Suppressor macrophage treated with lipopolysaccharide for 1 hour (primary cell): ENCODE measurements at places on chromosomes 7 and 10.

DNA sequence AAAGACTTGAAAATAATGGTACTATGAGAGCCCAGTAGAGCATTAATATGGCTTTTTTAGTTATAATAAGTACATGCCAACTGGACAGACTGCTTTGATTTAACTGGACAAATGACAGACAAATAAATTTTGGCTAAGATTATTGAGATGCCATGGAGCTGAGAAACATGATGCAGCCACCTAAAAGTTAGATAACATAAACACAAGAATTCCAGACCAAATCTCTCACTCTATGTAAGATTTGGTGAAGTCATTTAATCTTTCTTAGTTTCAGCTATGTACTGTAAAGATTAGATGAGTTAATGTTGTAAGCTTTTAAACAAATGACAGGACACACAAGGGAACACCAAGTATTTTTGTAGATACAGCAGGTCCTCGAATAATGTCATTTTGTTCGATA is 118.2 kb downstream of the CACNA2D1 start:
- DNase-seq, result no peak

DNA sequence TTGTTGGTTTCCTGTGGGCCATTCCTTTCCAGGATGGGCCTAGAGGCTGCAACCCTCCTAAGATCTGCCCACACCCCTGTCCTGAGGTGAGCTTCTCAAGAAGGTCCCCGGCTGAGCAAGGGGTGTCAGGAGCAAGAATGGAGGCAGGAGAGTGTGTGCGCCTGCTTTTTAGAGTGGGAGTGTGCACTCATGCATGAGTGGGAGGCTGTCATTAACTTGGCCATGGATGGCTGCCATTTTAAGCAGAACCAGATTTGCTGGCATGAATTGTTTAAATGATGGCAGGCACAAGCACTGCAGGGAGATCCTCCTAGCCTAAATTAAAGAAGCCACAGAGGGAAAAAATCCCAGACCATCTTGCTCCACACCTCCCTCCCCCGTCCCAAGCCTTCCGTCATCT is 2.9 kb upstream of the SGPL1 start:
- no peak for DNase-seq

DNA sequence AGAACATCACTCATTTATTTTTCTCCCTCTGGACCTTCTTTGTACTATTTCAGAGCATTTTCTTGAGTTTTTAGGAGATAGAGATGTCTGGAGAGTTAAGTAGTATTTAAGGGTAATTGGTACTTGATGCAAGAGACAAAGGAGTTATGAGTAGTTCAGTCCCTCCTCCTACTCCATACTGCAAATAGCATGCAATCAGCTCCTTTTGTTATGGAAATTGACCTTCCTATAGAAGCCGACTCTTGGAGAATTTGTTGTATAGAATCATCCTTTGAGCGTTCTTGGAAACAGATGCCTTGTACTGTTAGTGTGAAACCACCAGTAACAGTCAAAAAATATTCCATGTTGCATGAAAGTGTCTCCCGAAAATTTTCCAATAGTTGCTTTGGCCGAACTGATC is 428.2 kb upstream of the GALNT17 start:
- no peak for DNase-seq

- DNase-seq, result no peak
These were observed 63.4 kb upstream of the SYPL1 start for GRCh38 chr7:106175507-106175906.

DNA sequence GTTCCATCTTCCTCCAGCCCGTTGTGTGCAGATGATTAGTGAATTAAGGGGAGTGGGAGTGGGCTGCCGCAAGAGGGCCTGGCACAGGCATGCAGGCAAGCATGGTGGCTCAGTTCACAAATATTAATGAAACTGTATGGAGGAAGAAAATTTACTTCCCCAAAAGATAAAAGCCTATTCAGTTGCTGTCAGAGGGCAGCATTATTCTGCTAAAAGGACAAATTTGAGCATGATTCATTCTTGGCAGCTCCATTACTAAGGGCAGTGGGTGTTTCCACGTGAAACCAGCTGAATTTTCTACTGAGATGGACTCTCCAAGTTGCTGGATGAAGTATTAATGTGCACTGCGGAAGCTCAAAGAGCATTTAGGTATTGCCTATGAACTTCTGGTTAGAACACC is 90.9 kb upstream of the WDR11 start:
- peak; percentile 78 for DNase-seq

GRCh38 chr10:70379581-70380176 is 2.7 kb downstream of the LRRC20 start:
- DNase-seq, result peak; percentile 48

DNA sequence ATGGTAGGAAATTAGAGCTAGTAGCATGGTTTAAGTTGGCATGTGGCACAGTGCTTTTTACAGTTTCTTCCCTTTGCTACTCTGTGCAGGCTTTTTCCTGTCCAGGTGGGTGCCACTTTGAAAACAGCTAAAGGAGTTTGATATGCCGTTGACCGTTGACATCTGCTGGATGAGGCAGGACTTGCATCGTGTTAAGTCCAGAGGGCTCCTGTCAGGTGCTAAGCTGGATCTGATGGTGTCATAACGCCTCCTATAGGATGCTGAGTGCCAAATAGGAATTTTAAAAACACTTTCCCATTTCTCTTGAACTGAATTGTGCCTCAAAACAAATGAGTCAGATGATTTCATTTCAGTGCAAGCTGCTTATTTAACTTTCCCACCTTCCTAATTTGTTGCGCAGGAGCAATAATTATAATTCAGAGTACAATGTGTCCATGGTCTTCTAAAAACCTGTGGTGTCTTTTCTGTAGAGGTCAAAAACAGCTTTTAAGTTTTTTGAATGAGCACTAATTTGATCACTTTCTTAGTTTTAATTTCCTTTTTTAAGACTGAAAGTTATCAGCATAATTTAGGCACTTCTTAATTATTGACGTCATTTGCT is 178.3 kb downstream of the CDCA7L start:
- DNase-seq, result peak; percentile 32

DNA sequence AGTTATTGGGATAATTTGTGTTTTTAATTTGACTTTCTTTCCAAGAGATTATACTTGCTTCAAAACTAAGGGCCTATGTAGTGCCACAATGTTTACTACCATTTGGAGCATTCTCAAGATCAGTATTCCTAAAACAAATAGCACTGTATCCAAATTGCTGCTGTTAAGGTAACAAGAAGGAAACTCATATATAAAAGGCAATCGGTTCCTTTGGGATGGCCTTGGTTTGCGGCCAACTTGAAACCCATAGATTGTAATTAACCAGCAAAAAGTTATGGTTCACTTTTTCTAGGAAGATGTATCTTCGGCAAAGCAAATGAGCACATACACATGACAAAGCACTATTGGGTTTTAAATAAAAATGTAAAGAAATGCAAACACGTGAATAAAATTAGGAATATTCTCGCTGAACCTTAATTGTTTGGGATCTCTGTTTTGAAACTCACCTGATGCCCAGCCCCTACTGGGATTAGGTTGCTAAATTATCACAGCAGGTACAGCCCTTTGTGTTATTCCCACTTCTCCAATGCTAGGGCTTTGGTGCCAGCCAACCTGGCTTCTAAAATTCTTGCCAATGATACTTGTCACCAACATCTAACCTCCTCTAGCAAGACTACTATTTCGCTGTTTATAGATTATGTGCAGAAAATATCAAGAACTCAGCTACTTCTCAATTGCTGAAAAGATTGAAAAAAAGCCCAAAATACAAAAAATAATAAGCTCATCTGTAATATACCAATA is 16.0 kb downstream of the CDNF start:
- no peak for DNase-seq

GRCh38 chr7:147060070-147060469 is 943.5 kb downstream of the CNTNAP2 start:
- DNase-seq, result no peak

DNA sequence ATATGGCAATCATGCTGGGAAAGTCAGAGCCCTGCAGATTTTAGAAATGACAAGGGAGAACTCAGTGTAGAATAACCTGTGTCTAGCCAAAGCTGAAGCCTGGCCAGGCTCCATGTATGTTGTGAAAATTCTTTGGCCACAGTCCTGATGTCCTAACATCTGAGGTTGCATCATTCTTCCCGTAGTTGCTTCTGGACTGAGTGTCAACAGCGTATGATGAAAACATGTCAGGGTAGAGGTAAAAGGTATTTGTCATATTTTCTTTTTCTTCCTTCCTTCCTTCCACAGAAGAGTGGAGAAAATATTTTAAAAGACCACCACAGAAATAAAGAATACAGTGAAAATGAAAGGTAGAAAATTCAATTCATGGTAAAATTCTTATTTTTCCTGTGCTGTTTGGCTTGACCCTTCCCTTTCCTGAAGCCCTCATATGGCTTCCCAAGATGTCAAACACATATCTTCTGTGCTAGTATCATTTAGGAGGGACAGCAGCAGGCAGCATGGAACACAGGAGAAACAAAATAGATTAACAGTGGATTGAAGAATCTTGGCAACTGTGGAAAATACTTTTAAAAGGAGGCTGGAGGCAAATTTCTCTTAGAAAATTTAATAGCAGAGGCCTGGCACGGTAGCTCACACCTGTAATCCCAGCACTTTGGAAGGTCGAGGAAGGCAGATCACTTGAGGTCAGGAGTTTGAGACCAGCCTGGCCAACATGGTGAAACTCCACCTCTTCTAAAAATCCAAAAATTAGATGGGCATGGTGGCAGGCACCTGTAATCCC is 18.9 kb upstream of the NRBF2 start:
- DNase-seq, result peak; percentile 69

GRCh38 chr10:99395750-99396445 is 34.5 kb downstream of the GOT1 start:
- no peak for DNase-seq

DNA sequence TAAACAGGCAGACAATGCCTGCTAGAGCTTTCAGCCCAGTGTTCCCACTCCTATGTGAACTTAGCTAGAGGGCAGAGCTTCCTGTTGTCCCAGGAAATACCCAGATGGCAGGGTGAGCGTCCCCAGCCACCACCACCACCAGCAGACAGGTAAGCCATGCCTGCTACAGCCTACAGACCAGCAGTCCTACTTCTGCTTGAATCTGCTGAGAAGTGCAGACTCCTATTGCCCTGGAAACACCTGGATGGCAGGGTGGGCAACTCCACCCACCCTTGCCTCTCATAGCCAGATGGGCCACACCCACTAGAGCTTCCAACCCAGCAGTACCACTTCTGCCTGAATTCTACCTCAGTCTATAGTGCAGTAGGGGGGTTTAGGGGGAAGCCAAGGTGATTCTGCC is 64.4 kb downstream of the FBXL13 start:
- DNase-seq, result no peak

DNA sequence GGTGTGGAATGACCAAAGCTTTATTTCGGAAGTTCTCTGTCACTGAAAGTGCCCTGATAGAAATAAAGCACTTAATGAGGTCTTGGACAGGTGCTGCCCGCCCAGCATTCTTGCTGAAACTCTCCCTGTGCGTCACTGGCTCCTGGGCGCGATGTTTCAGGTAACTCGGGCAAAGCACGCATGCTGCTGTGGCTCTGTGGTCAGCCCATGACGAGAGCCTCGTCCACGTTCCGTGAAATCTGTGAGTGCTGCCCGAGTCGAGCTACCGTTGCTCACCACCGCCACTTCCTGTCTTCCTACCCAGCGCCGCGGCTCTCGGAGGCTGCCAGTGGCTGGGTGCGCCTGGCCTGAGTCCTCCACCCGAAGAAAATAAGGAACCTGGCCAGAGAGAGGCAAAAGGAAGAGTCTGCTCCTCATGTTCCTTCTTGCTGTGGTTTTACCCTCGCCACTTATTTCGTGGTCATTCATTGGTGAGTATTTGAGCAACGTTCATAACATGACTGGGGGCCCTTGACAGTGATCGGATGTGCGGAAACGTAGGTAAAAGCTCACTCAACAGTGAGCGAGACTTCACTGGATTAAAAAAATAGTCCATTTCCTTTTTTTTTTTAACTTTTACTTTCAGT is 95.5 kb downstream of the MAP3K8 start:
- DNase-seq, result peak; percentile 92

DNA sequence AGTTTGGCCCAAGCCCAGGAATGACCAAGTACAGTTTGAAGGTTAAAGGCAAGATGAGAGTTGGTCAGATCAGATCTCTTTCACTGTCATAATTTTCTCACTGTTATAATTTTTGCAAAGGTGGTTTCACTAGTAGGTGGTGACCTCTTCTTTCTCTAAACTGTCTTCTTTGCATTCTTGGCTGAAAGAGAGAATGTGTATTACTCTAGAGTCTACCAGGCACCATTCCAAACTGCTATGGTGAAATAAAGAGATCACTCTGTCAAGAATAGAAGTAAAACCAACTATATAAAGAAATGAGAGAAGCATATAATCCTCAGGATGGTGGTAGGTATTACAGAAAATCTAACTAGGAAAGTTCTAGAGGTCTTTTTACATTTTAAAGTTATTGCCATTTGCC is 72.7 kb downstream of the DYNC1I1 start:
- DNase-seq, result no peak

- peak; percentile 75 for DNase-seq
These were observed 69.5 kb upstream of the ZNF438 start for GRCh38 chr10:31101123-31101522.

- DNase-seq, result no peak
These were observed 247.6 kb downstream of the AUTS2 start for GRCh38 chr7:69845721-69846495.

GRCh38 chr10:86253091-86254072 is 113.2 kb downstream of the GRID1 start:
- DNase-seq, result no peak

DNA sequence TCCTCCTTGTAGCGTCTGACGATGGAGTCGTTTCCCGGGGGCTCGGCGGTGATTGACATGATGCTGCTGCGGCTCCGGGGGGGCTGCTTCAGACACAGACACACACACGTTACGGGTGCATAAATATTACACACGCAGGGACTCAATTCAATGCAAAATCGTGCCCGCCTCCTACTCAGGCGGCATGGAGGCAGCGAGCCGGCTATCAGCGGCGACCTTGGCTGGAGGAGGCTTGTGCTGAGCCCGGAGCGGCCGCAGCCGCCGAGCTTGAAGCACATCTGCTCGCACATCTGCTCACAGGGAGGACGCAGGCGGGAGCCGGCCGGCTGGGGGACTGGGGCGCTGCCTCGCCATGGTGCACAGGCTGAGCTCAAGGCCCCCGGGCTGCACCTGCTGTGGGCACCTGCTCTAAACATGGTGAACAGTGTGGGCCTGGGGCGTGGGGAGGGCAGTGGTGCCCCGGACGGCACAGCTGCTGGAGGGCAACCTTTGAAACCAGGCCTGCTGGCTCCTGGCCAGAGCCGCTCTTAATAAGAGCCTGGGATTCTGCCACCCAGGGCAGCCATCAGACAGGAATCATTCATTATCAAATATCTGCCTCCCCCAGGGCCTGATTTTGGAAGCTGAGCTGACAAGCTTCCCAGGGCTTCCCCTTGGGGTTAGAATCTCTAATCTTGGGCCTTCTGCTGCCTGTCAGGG is 84.7 kb upstream of the GNA12 start:
- DNase-seq, result no peak
